ENCODE measurements at places on chromosomes 6 and 20.

GRCh38 chr6:156161471-156161870 is 615.7 kb upstream of the ARID1B start:
- no peak for DNase-seq

- no peak for DNase-seq
These were observed 50.3 kb downstream of the ANKRD6 start for GRCh38 chr6:89483111-89483720.

DNA sequence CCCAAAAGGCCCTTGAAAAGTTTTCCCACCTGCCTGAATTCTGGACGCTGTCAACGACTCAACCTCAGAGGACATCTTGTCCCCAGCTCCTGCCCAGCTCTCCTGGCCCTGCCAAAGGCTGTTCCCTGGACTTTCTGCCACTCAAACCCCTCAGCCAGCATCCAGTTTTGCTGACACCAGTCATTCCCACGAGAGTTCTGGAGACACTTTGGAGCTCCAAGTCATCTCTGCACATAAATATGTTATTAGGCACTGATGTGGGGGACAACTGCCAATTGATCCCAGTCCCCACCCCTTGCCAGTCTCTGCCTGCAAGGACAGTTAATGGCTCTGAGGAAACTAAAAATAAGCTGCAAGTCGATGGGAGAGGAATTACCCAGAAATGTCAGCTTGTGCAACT is 38.9 kb upstream of the KCNB1 start:
- DNase-seq, result no peak

DNA sequence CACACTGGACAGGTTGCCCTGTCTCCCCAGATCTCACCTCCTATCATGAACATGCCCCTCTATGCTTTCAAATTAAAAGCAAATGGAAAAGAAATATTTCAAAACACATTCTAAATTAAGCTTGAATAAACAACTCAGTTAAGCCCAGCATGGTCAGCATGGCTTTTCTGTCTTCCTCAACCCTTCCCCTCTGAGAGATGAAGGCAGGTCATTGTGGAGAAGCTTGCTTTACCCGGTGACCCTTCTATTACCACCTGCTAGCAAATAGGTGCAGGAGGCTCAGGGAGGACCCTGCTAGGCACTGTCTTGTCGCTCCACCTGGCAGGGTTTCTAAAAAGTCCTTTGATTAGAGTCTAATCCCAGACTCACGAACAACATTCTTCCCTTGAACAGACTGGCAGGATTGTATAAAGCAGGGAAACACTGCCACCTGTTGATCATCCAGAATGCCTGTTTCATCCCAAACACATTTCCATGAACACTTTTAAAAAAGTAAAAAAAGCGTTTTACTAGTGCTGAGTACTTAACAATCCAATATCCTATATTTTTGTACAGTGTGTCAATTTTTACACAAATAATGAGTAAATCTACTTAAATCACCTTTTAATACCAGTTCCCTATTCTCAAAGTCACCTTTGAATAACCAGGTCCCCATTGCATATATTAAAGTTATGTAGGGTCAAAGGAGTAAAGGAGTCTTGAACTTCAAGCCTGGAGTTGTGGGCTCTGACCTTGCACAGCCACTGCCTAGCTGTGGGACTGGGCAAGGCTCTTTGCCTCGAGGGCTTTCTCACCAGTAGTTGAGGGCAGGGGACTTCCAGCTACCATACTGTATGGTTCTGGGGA is 75.5 kb downstream of the GPR6 start:
- DNase-seq, result no peak

DNA sequence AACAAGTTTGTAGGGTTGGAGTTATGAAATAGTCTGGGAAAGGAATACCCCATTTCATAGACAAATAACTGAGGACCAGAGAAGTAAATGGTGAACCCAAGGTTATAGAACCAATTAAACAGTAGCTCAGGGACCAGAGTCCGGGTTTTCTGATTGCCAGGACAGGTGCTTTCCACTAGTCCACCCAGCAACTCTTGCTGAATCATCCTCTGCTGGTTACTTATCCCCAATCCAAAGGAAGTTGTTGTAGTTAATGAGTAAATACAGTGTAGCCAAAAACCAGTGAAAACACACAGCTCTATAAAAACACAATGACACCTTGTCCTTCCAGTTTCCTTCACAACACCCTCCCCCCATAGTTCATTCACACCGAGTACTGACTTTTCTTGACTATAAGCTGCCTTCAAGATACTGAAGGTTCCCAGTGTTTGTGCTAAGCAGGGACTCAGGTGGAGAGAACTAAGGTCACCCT is 766 bp upstream of the TINAG start:
- no peak for DNase-seq

DNA sequence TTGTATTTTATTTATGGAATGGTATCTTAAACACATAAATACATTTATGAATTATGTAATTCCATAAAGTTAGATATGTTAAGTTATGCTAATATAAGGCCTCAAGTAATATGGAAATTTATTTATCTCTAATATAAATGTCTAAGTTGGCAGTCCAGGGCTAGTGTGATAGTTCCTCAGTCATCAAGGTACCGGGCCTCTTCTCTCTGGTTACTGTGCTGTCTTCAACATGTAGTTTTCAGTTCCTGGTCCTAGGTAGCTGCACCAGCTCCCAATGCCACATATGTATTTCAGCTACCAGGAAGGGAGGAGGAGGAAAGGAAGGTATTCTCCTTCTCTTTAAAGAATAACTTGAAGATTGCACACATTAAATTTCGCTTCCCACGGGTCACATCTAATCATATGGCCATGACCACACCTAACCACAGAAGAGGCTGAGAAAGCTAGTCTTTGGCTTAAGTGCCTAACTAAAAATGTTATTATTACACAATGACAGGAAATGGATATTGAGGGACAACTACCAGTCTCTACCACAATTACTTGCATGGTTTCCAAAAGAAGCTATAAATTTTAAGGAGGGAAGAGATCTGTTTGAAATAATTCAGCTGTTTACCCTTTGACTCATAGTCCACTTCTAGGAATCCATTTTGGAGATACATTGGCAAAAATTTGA is 68.6 kb downstream of the BCKDHB start:
- DNase-seq, result no peak

DNA sequence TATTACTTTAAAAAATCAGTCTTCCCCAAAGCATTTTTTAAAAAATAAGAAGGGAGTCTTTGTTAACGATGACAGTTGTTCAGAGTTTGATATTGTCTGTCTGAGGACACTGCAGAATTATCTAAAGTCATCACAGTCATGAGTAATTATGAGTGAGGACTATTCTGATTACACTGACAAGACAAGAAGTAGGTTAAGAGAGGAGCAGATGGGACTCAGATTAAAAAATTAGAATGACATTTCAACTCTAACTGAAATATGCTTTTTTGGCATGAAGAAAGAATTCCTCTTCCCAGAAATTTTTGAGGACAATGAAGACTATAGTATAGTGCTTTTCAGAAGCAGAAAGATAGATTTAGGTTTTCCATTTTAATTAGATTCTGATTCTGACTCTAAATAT is 456.5 kb downstream of the EPHA7 start:
- DNase-seq, result no peak

GRCh38 chr20:39789411-39789810 is 827.3 kb downstream of the DHX35 start:
- no peak for DNase-seq

GRCh38 chr6:43781941-43782704 is 12.1 kb downstream of the VEGFA start:
- no peak for DNase-seq

- no peak for DNase-seq
These were observed 380.8 kb upstream of the IMPG1 start for GRCh38 chr6:76453270-76453669.

DNA sequence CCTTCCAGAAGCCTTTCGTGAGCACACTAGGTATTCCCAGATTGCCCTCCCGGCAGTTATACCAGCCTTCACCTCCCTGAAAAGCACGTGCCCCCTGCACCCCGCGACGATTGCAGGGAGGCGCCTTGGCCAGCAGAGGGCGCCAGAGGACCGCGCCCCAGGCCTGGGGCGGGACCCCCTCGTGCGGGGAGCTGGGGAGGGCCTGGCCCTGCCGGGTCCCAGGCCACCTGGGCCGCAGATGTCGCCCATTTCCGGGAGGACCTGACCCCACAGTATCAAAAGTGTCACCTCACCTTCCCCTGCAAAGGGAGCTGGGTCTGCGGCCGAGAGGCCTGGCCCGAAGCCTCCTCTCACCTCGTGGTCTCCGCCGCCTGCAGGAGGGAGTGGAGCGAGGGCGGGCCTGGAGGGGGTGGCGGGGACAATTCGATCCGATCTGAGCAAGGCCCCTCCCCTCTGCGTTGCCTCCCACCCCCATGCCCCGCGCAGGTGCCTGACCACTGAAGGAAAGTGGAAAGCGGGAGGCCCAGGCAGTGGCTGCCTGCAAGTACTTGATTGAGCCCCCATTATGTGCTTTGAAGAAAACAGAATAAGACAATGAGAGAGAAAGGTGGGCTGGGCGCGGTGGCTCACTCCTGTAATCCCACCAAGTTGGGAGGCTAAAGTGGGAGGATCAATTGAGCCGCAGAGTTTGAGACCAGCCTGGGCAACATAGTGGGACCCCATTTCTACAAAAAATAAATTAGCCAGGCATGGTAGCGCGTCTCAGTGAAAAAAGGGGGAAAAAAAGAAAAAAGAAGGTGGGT is 3.5 kb upstream of the SNAI1 start:
- peak; percentile 53 for DNase-seq

DNA sequence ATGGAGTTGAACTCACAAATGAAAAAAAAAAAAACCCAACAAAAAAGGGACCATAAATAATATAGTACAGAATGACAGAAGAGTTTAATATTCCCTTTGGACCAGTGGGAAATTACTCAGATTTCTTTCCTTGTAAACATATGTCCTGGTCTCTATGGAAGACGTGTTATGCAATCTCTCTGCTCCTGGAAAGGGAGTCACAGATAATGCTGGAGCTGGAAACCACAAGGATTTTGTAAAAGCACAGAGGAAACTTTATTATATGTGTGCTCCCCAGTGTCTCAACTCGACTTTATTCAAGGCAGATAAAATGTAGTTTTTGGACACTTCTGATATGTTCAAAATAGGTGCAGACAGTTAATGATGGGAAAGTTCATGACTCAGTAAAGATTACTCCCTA is 88.1 kb upstream of the ZFP64 start:
- DNase-seq, result no peak

DNA sequence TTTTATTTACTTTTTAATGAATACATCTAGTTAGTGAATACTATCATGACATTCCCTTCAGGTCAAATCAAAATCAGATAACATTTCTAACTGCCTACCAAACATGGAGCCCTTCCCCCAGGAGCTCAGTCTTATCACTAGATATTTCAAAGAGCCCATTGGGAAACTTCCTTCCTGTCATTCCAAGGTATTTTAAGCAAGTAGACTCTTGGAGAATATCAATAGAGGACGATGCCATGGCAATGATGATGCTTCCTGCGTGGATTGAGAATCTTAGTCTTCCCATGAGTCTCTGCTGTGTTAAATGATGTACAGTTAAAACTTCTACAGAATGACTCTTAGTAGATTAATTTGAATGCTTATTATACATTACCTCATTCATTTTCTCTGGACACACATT is 384.9 kb downstream of the CENPW start:
- DNase-seq, result no peak

- no peak for DNase-seq
These were observed 58.8 kb upstream of the TAGAP start for GRCh38 chr6:159103396-159104162.

- no peak for DNase-seq
These were observed 39.7 kb downstream of the TRAM2 start for GRCh38 chr6:52537001-52537753.

DNA sequence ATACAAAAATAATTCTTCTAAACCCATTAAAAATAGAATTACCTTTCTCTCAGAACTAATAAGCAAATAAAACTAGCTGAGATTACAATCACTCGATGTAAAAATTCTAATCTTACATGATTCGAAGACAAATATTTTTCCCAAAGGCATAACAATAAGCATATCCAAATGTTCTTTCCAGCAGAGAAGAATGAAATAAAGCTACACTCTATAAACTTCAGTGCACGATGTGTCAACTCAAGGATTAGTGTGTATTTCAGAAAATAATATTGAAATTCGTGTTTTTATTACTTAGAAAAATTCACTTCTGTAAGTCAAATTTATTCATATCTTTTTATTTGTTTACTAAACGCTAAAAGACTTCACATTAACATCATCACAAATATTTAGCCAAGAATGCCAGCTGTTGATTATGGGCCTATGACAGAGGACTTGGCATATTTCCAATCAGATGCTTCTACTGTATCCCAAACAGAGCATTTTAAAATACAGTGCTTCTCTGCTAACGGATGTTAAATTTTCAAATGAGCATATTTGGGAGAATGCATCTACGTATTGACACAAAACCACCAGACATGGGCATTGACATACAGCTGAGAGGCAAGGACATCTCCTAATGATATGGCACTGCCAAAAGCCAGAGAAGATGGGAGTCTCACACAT is 54.7 kb upstream of the PDE7B start:
- no peak for DNase-seq

- DNase-seq, result no peak
These were observed 30.9 kb upstream of the XRN2 start for GRCh38 chr20:21272279-21272678.

DNA sequence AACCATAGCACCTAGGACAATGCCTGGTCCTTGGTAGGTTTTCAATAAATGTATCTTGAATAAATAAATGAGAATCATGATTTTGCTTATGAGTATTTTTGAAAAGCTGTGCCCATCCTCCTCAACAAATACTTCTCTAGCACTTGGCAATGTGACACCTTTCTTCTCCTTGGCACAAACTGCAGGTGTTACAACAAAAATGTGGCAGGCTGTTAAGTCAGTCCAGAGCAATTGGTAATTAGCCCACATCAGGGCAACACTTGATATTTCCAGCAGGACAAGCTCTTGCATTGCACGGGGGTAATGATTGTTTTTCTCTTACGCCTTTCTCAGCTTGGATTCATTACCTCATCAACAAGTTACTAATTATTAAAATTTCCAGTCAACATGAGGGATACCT is 31.6 kb upstream of the SNX9 start:
- DNase-seq, result no peak

- no peak for DNase-seq
These were observed 59.3 kb upstream of the SCAF8 start for GRCh38 chr6:154673919-154674318.

DNA sequence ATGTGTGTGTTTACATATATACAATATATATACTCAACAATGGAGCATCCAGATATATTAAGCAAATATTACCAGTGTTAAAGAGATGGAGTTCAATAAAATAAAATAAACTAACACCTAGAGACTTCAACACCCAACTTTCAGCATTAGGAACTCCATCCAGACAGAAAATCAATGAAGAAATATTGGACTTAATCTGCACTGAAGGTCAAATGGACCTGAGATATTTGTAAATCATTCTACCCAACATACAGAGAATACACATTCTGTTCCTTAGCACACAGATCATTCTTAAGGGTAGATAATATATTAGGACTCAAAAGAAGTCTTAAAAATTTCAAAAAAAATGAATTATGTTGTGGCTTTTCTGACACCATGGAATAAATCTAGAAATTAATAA is 832.3 kb upstream of the ADGRB3 start:
- DNase-seq, result no peak

DNA sequence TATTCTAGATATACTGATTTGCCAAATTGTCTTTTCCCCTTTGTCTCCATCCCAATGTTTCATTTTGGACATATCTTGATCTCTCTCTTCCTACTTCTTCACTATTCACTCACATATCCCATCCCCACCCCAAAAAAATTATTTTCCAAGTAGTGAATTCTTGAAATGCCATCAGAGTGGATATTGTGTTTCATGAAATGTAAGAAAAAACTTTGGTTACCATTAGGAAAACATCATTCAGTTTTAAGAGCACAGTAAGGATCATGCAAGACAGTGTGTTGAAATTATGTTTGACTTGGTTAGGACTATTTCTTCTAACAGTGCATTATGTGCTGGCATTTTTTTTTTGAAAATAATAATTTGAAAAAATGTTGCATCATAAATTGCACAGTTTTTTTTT is 5.7 kb downstream of the RSPO3 start:
- DNase-seq, result no peak

All from stimulated activated CD8-positive, alpha-beta memory T cell treated with anti-CD3 and anti-CD28 coated beads, Interleukin-2, amount 100 ng/mL, for 48 hours (primary cell).